Activated naive CD4-positive, alpha-beta T cell (primary cell): ENCODE measurements at places on chromosomes 6 and 20.

DNA sequence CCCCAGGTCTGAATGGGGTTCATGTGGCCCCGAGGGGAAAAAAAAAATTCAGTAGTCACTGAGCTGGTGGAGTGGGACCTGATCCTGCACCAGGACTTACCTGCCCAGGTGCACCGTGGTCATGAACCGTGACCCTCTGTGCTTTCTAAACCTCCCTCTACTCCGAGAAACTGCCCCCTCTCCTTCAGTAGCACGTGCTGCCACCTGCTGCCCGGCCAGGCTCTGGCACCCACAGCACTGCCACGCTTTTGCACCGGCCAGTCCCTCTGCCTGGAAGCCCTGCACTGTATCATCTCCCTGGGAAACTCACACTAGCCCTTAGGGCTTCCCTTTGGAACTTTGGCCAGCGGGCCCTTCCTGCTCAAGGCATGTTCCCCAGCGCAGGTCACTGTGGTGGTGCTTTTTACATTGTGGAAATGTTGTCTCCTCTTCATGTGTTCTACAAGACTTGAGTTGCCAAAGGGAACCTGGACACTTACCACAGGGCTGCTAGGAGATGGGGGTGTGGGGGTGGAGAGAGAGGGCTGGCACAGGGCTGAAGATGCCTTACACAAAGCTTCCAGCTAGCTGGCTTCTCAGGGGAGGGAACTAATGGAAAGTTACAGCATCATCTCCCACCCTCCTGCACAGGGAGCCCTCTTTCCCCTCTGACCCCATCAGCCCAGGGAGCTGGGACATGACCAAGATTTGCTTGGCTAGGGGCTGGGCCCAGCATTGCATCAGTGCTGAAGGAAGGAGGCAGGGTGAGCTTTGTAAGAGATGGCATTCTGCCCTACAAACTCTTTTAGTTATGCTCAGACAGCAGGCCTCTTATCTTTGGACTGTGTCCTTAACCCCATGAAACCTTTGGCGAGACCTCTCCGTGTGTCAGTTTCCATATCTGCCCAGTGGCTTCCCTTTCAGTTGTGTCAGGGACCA lies 2.5 kb upstream of the PTPRT start:
- no peak for DNase-seq

- no peak for DNase-seq
Observed at GRCh38 chr6:63186970-63187369, 24.3 kb upstream of the FKBP1C start.

DNA sequence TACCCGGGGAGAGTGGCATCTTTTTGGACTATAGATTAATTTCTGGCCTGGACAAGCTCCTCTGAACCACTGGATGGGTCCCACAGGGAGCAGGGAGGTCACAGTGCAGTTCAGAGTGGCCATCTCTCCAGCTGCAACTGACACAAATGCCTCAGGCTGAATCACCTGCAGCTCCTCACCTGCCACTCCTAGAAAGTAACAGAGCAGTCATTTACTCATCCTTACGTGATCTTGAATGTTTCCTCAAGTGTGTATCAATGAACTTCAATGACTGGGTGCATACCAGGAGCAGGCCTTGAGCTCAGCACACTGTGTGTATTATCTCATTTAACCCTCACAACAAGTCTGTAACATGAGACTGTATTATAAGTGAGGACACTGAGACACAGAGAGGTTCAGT lies 40.0 kb upstream of the SIRPG start:
- no peak for DNase-seq

- no peak for DNase-seq
Observed at GRCh38 chr20:24522452-24523330, 53.3 kb downstream of the SYNDIG1 start.
